ENCODE measurements at places on chromosomes 4 and X. TPM values are rescaled to one million over a fixed set of nuclear protein-coding genes. Genes with fewer than 3 reads are reported as not detected.

- no peak for DNase-seq
Observed at GRCh38 chrX:317424-318067, 1.1 kb downstream of the GTPBP6 start.

DNA sequence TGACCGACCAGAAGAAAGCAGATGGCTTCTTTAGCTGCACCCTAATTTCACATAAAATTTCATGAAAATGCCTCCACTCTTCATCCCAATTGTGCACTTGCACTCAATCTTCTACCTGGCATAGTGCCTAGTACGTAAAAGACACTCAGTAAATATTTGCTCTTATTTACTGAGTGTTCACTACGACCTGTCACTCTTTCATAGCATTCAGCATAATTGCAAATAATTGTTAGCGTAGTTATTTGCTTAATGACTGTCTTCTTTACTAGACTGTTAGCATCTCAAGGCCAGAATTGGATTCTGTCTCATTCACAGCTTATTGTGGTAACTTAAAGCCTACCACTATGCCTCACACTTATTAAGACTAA lies 130.2 kb downstream of the ENOX2 start:
- no peak for DNase-seq

- DNase-seq, result no peak
Observed at GRCh38 chrX:68876731-68877130, 47.9 kb downstream of the EFNB1 start.

GRCh38 chrX:19833034-19833677 lies 54.2 kb downstream of the SH3KBP1 start:
- no peak for DNase-seq

GRCh38 chr4:61938250-61938846 lies 738.2 kb downstream of the ADGRL3 start:
- DNase-seq, result no peak

DNA sequence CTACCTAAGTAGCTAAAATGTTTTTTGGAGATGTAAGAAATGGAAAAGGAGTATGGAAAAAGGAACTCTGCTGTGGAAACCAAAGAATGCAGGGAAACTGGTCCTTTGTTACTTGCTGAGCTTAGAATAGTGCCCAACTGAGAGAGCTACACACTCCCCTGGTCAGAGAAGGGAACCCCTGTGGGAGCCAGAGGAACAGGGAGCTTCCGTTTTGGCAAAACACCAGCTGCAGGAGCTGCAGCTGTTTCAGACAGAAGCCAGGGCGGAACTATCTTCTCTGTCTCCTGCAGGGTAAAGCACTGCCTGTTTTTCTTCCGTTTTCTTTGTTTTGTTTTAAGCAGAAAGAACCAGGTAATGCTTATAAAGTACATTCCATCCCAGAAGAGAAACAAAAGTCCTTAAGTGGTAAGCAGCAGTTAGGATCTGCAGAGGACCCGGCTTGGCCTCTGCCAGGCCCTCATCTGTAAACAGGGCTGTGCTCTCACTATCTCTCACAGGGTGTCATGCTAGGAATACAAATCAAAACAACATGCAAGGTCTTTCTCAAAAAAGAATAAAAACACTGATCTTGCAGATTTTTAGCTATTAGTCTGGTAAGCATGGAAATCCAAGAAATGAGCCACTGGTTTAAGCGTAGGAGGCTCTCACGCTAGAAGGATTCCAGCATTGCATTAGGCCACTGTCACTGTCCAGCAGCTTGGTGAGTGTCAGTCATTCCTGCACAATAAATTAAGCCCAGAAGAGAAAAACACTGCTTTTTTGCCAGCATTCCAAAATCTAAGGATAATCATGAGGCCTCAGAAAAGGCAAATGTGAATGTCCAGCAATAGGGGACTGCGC lies 76.1 kb downstream of the CHST7 start:
- DNase-seq, result no peak

GRCh38 chr4:153022241-153022715 lies 86.2 kb downstream of the FHDC1 start:
- DNase-seq, result no peak

DNA sequence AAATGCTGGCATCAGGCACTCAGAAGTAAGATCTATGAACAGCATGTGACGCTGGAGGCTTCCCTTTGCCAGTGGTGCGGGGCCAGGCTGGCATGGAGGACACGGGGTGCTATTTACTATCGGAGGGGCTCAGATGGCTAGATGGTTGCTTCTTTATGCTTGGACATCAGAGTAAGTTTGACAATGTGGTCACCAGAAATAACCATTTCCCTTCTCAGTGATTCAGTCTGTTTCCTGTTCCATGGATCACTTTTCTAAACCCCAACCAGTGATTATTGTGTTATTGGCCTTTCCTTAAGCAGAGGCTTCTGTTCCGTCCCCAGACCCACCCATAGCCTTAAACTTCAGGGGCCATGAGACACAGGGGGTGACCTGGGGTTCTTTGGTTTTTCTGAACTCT lies 55.4 kb upstream of the DHX15 start:
- DNase-seq, result no peak

DNA sequence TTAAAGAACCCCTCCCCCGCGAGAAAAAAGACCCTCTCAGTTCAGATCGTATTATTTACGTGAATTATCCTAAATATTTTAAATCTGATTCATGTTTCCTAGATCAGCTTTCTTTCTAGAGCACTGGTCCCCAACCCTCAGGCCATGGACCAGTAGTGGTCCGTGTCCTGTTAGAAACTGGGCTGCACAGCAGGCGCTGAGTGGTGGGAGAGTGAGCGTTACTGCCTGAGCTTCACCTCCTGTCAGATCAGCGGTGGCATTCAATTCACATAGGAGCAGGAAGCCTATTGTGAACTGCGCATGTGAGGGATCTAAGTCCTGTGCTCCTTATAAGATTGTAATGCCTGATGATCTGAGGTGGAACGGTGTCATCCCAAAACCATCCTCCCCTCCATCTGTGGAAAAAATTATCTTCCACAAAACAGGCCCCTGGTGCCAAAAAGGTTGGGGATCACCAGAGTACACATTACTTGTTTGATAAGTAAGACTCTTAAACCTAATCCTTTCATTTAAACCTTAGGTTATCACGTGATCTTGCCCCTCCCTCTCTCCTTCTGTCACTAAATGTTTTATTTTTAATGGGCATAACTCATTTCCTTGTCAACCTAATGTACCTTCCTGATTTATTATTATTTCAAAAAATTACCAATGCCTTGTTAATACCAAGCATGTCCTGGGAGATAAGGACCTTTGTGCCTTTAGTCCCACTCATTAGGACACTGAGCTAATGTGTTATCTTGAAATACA lies 442.9 kb downstream of the TLL1 start:
- no peak for DNase-seq

GRCh38 chrX:15988661-15989603 lies 134.3 kb upstream of the AP1S2 start:
- DNase-seq, result peak; percentile 62

GRCh38 chr4:183360161-183360919 lies 38.1 kb upstream of the CLDN24 start:
- DNase-seq, result peak; percentile 42

DNA sequence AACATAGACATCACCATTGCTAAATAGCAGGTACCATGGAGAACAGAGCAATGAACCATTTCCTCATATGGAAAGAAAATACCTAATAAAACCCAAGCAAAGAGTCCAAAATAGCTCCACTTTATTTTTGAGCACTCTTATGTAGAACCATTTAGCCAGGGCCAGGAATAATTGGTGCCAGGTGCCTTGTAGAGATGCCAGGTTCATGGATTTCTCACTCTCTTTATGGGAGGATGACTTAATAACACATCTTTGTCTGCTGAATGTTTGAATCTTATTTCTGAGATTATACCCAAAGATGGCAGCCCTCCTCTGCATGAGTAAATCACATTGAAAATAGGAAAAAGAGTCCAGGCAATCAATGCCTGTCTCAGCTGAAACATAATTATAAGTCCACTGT lies 212.3 kb upstream of the SFRP2 start:
- DNase-seq, result no peak

Gene FGB
- total RNA-seq, result not detected

Gene IQCM
- total RNA-seq, result not detected

Gene GYPE
- total RNA-seq, result 0.20 TPM

Gene CFI
- not detected for total RNA-seq

Gene BRS3
- not detected for total RNA-seq

Gene FGD1
- 8.2 TPM for total RNA-seq

Gene DDIT4L
- 0.44 TPM for total RNA-seq
